Activated CD8-positive, alpha-beta T cell treated with anti-CD3 and anti-CD28 coated beads, Interleukin-2, amount 10 ng/mL, durations not matched to agents 7 days and 5 days (primary cell): ENCODE measurements at places on chromosomes 2 and 18. TPM values are rescaled to one million over a fixed set of nuclear protein-coding genes. Genes with fewer than 3 reads are reported as not detected.
A peak's percentile ranks its signal among the peaks of the same experiment; 100 is the strongest.

GRCh38 chr2:9655441-9656269 is 24.9 kb upstream of the YWHAQ start:
- peak; percentile 68 for DNase-seq
- peak overlapping the region; percentile 71 for H3K27ac ChIP-seq
- no peaks in the 10 kb centered on the region for H3K36me3 ChIP-seq
- H3K4me1 ChIP-seq, result peaks cover 29% of the 10 kb centered on the region
- H3K27me3 ChIP-seq, result peaks cover 19% of the 10 kb centered on the region

C2orf72 gene
- 0.16 TPM for total RNA-seq

GRCh38 chr18:7617738-7618422 is 50.8 kb downstream of the PTPRM start:
- H3K36me3 ChIP-seq, result no peaks in the 10 kb centered on the region
- H3K27me3 ChIP-seq, result no peaks in the 10 kb centered on the region
- no peak overlapping the region for H3K27ac ChIP-seq
- H3K4me3 ChIP-seq, result no peak overlapping the region
- H3K4me1 ChIP-seq, result no peaks in the 10 kb centered on the region
- no peak for DNase-seq

- peak overlapping the region; percentile 97 for H3K27ac ChIP-seq
- DNase-seq, result peak; percentile 65
- peaks cover 39% of the 10 kb centered on the region for H3K4me1 ChIP-seq
- H3K36me3 ChIP-seq, result peaks cover 23% of the 10 kb centered on the region
Measured at GRCh38 chr2:68253219-68254068, 1.1 kb upstream of the PPP3R1 start.

DNA sequence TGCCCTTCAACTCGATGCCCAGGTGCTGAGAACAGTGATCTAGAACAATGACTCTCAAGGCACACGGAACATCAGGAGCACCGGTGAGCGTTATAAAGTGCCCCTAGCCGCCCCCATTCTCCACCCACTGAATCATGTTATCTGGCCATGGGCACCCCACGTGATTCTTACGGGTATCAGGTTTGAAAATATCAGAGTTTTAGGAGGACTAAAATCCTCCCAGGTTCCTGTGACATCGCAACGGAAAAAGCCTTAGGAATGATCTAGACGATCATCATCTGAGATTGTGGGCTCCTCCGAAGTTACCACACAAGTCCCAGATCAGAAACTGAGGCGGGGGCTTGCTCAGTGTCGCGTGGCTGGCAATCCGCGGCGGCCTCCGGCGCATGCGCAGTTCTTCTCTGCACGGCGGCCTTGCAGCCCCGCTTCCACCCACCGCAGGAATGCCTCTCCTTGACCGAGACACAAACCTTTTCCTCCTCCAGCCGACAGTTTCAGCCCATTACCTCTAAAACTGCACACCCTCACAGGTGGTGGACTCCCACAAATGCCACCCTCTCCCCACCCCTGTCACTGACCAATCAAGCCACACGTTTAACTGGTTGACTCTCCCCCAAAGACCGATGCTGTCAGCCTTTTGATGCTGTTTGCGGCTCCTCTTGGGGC is 5.8 kb upstream of the MRPL33 start:
- peak overlapping the region; percentile 49 for H3K4me3 ChIP-seq
- peaks cover 9% of the 10 kb centered on the region for H3K27me3 ChIP-seq
- H3K36me3 ChIP-seq, result no peaks in the 10 kb centered on the region

- no peaks in the 10 kb centered on the region for H3K4me1 ChIP-seq
- no peaks in the 10 kb centered on the region for H3K36me3 ChIP-seq
Measured at GRCh38 chr18:50558948-50559751, 737 bp upstream of the MAPK4 start.

- H3K4me3 ChIP-seq, result no peak overlapping the region
- no peaks in the 10 kb centered on the region for H3K36me3 ChIP-seq
- DNase-seq, result no peak
- peaks cover 42% of the 10 kb centered on the region for H3K27me3 ChIP-seq
- H3K27ac ChIP-seq, result no peak overlapping the region
Measured at GRCh38 chr2:112698834-112699515, 21.8 kb upstream of the NT5DC4 start.

DNA sequence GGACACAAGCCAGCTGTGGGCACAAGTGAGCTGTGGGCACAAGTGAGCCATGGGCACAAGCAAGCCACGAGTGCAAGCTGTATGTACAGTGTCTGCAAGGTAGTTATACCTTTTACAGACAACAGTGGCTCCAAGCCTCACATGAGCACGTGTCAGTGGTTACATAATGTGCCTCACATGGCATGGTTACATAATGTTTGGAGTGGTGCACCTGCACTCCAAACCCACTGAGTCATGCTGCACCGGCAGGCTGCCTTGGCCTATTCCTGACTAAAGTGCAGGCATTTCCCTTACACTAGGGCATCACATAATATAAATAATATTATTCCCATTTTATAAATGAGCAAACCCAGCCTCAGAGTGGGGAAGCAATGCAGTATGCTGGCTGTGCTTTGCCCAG is 62.6 kb downstream of the MARCO start:
- DNase-seq, result no peak
- no peaks in the 10 kb centered on the region for H3K4me1 ChIP-seq
- H3K4me3 ChIP-seq, result no peak overlapping the region
- H3K27ac ChIP-seq, result no peak overlapping the region

DNA sequence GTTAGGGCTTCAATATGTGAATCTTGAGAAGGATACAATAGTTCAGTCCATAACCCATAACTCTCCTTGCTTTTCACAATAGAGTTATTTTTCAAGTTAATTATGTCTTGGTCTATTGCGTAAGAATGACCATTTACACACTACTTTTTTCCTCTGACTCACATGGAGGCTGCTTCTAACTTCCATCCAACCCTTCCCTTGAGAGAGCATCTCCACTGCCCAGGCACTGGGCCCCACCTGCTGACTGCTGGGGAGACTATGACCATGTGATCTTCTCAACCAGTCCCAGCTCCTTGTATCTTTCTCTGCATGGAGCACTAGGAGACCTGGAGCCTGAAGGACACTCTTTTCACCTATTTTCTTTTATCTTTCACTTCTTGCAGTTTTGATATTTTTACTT is 251.5 kb downstream of the GPD2 start:
- H3K4me3 ChIP-seq, result no peak overlapping the region
- H3K4me1 ChIP-seq, result no peaks in the 10 kb centered on the region
- peaks cover 4% of the 10 kb centered on the region for H3K27me3 ChIP-seq
- H3K27ac ChIP-seq, result no peak overlapping the region
- no peaks in the 10 kb centered on the region for H3K36me3 ChIP-seq

DNA sequence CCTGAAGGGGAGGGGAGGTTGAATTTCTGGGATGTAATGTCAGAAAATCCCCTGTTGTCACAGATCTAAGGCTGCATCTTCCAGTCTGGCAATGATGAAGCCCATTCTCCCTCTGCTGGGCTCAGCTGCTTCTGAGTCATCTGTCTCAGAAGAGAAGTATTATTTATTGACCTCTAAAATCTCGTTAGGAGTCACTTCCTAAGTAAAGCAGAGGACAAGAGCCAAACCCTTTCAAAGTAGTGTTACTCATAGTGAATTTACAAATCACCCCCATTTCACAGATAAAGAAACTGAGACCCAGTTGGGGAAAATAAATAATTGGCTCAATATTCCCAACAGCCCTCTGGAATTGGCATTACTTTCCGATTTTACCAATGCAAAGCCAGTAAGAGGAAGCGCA is 167.3 kb upstream of the SKOR2 start:
- H3K27me3 ChIP-seq, result peaks cover 18% of the 10 kb centered on the region
- H3K4me1 ChIP-seq, result no peaks in the 10 kb centered on the region
- H3K4me3 ChIP-seq, result no peak overlapping the region
- H3K36me3 ChIP-seq, result no peaks in the 10 kb centered on the region

GRCh38 chr18:46574743-46575115 is 82.3 kb downstream of the LOXHD1 start:
- no peak overlapping the region for H3K27ac ChIP-seq
- DNase-seq, result peak; percentile 8
- no peaks in the 10 kb centered on the region for H3K36me3 ChIP-seq
- H3K27me3 ChIP-seq, result no peaks in the 10 kb centered on the region

FNDC4 gene
- total RNA-seq, result not detected

DNA sequence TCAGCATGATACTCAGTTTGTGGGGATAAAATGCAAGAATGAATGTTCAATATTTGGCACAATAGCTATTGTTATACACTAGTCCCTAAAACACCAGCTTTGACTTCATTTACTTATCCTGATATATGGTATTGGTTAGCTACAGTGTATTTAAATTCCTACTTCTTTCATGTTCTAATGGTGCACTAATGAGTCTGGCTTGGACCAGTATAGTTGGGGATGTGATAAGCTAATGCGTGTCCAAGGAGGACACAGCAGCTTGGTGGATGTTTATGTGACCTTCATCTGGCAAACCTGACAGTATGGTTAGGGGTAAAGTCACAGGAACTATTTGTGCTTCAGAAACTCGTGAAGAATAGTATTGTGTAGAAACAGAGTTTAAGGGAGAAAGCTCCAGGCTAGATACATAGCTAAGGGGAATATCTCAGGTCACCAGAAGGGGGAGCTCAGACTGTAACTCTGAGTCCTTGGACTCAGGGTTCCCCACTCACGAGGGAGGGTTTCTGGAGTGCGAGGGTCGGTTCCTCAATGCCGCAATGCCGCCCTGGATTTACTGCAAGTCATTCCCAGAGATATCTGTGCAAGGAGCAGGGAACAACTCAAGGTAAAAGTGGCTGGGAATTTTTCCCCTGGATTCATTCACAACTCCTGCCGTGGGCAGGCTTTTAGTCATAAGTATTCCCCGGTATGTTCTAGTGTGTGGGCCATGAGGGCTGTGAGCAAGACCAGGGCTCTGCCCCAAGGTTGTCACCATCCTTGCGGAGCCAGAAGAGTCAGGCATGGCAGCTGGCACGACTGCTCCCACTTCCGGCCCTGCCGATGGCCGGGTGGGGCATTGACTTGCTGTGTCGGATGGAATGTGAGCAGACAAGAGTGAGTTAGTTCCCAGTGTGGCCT is 14.5 kb downstream of the IL1R2 start:
- peak; percentile 49 for DNase-seq
- H3K27ac ChIP-seq, result no peak overlapping the region
- peaks cover 2% of the 10 kb centered on the region for H3K27me3 ChIP-seq
- no peak overlapping the region for H3K4me3 ChIP-seq

DNA sequence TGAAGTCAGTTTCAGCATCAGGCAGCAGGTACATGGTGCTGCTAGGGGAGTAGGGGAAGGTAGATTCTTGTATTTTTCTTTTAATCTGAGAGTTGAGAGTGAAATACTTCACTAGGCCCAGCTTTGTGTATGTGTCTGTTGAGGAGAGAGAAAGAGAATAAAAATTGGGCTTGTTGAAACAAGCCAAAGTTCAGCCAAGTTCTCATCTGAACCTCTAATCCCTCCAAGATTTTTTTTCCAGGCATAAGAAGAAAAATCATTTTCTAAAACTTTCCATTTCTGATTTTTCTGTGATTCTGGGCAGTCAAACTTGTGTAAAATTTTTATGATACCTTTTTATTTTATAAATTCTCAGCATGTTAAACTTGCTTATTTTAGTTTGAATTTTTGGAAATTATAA is 55.6 kb downstream of the PTPRM start:
- no peak overlapping the region for H3K4me3 ChIP-seq
- H3K4me1 ChIP-seq, result no peaks in the 10 kb centered on the region
- H3K36me3 ChIP-seq, result no peaks in the 10 kb centered on the region
- DNase-seq, result no peak
- no peak overlapping the region for H3K27ac ChIP-seq

FKBP7 gene
- 2.6 TPM for total RNA-seq

- DNase-seq, result no peak
- H3K27me3 ChIP-seq, result peaks cover 2% of the 10 kb centered on the region
- no peaks in the 10 kb centered on the region for H3K36me3 ChIP-seq
- no peak overlapping the region for H3K4me3 ChIP-seq
Measured at GRCh38 chr2:144833075-144833637, 313.2 kb upstream of the ZEB2 start.

GRCh38 chr2:139744273-139744672 is 964.1 kb upstream of the NXPH2 start:
- H3K4me1 ChIP-seq, result no peaks in the 10 kb centered on the region
- H3K27me3 ChIP-seq, result no peaks in the 10 kb centered on the region
- no peak for DNase-seq
- H3K4me3 ChIP-seq, result no peak overlapping the region
- H3K27ac ChIP-seq, result no peak overlapping the region

DNA sequence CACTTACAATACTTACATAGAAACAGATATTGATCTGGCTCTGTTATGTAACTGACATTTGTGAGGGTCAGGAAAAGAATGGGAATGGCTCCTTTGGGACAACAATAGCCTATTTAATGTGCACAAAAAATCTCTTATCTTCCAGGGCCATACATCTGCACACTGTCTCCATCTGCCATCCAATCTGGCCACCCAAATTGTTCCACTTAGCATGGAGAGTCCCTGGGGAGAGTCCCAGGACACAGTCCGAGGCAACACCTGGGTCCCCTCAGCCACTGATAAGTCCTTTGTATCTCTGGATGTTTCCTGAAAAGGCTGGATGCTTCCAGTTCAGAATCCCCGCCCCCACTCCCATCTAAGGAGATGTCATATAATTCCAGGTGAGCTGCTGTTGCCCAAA is 274.2 kb upstream of the NCKAP5 start:
- no peaks in the 10 kb centered on the region for H3K4me1 ChIP-seq
- H3K27me3 ChIP-seq, result peaks cover 8% of the 10 kb centered on the region
- no peak overlapping the region for H3K4me3 ChIP-seq
- H3K36me3 ChIP-seq, result no peaks in the 10 kb centered on the region
- H3K27ac ChIP-seq, result no peak overlapping the region

CAB39 gene
- total RNA-seq, result 178 TPM

DLX1 gene
- not detected for total RNA-seq

- no peak overlapping the region for H3K4me3 ChIP-seq
- peak; percentile 86 for DNase-seq
- no peaks in the 10 kb centered on the region for H3K36me3 ChIP-seq
- H3K27ac ChIP-seq, result no peak overlapping the region
Measured at GRCh38 chr2:240851078-240851991, 17.3 kb upstream of the AGXT start.

GRCh38 chr18:50298443-50299284 is 11.2 kb upstream of the CXXC1 start:
- H3K27me3 ChIP-seq, result peaks cover 38% of the 10 kb centered on the region
- no peak overlapping the region for H3K27ac ChIP-seq
- peaks cover 25% of the 10 kb centered on the region for H3K4me1 ChIP-seq
- peaks cover 3% of the 10 kb centered on the region for H3K36me3 ChIP-seq
